Dermis blood vessel endothelial cell (primary cell): ENCODE measurements at places on chromosomes 5 and 9. TPM values are rescaled to one million over a fixed set of nuclear protein-coding genes. Genes with fewer than 3 reads are reported as not detected.

Gene SURF4
- 370 and 397 TPM in 2 replicates for total RNA-seq

Gene GPR150
- total RNA-seq = 0.05 and 0.17 TPM in 2 replicates

Gene MYMK
- total RNA-seq = not detected in 2 replicates

Gene SAPCD2
- total RNA-seq = 6.0 and 36.3 TPM in 2 replicates

Gene SLC28A3
- not detected in 2 replicates for total RNA-seq

Gene PANK3
- total RNA-seq = 66.2 and 72.6 TPM in 2 replicates

Gene GTF3C5
- total RNA-seq = 53.3 and 59.2 TPM in 2 replicates
